ENCODE measurements at places on chromosomes 11 and 22. TPM values are rescaled to one million over a fixed set of nuclear protein-coding genes. Genes with fewer than 3 reads are reported as not detected.

The USH1C gene
- total RNA-seq = not detected

The HEPN1 gene
- total RNA-seq = not detected

The APOL5 gene
- total RNA-seq = not detected

The MN1 gene
- 0.13 TPM for total RNA-seq

Measured in CD8-positive, alpha-beta memory T cell (primary cell).